ENCODE measurements at places on chromosomes 3 and 15.

- no peak for DNase-seq
Observed at GRCh38 chr3:189160519-189161309, 11.1 kb upstream of the TPRG1 start.

DNA sequence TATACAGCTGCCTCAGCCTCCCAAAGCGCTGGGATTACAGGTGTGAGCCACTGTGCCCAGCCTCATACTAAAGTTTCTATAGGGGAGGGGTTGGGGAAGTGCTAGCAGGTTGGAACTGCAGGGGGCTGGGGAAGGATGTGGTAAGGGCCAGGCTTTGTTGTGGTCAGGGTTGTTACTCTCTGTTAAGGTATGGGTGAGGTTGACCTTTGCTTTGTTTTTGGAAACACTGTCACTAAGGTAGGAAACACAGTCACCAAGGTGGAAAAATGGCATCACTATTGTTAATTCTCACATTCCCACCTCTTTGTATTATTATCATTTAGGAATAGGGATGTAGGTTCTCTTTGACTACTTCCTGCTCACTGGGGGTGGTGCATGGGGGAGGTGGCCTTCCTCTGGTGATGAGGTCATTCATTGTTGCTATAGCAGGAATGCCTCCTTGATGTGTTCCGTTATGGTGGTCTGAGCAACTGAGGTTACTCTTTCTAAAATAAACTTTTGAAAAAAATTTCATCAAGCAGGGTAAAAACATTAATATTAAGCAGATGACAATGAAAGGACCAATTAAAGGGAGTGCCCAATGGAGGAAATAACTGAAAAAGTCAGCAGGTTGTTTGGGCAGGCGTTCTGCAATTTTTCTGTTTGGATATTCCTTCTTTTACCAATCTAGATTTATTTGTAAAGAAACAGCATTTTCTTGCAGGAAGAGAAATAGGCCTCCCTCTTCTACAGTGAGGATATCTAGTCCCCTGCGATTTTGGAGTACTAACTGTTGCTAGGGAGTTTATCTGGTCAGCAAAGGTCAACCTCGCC lies 150.5 kb downstream of the WDR76 start:
- no peak for DNase-seq

- DNase-seq, result no peak
Observed at GRCh38 chr3:46271209-46271745, 29.0 kb downstream of the CCR3 start.

GRCh38 chr3:88586121-88586640 lies 436.4 kb downstream of the C3orf38 start:
- no peak for DNase-seq

DNA sequence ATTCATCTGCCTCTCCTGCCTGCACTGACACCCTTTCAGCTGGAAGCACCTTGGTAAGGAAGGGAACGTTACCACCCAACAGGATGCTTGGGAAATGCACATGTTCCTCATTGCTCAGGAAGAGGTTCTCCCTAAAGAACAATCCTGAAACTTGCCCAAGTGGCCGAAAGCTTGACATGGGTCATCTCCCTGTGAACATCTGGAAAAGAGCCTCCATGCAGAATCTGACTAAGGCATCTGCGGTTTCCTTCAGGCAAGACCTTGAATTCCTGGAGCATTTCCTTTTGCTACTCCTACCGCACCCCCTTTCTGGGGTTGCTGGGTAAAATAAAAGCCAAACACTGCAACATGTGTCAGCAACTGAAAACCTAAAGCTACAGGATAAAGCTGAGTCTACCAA lies 68.7 kb upstream of the SNRK start:
- no peak for DNase-seq

DNA sequence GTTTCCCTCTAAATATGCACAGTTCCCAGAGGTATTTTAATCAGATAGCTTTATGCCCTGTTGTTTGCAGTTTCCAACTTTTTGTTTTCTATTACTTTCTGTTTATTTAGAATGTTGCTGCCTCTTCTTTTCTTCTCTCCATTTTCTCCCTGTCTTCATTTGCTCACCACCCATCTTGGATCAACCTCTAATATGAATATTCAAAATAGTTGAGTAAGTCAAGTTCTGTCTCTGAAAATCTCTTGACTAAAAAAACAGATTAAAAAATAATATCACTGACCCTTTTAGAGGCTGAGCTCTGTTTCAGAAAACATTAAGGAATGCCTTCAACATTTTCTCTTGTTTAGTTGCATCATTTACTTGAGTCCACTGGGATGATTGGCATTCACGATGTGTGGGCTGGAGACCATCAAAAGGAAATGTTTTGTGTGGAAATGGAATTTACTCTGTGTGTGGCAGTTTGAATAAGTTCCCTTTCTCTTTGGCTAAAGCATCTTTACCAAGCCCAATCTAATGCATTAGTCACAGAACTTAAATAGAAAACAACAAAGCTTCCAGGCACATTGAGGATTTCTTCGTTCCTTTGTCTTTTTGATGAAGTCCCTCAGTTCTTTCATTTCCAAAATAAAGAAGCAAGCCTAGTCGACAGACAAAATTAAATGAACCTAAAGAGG lies 633.9 kb upstream of the TGFBR2 start:
- DNase-seq, result no peak

DNA sequence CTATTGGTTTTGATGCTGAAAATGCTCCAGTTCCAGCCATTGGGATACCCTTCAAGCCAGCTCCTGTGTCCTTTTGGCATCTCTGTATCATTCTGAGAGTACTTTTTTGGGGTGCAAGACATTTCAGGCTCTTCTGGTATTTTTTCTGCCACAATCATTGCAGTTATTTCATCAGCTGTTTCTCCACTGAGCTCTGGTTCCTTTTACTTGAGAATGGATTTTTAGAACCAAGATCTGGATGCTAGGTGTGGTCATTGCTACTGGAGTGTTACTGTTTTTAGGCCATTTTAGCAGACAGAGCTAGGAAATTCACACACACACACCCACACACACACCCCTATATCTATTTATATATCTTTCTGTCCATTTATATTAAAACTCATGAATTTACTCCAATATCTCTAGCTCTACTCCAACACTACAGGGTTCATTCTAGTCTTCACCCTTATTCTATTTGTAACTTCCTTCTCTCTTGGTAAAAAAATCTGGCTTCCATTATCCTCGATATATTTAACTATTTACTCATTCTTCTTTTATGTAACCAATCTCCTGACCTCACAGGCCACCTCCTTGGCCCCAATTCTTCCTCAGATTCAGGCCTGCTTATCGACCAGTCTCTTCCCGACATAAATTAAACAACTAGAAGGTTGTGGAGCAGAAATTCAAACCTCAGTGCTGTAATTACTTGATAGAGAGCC lies 17.0 kb downstream of the SLC35G2 start:
- no peak for DNase-seq

- no peak for DNase-seq
Observed at GRCh38 chr15:87941606-87942005, 314.9 kb downstream of the NTRK3 start.

All from retinal pigment epithelial cell (primary cell).